ENCODE measurements at places on chromosomes 7 and 10.

DNA sequence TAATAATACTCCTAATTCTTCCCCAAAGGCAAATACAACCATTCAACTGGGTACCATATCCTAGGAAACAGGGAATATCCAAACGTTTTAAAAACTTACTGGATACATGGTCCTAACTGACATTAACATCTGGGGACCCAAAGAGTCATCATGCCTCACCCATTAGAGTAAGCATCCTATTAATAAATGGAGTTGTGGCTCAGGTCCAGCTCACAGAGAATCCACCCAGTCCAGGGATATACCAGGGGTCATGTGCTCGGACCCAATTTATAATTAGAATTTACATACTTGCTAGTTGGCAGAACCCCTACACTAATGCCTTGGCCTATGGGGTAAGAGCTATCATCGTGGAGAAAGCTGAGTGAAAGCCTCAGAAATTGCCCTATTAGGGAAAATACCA lies 670.0 kb downstream of the XPNPEP1 start:
- DNase-seq: no peak

- no peak for DNase-seq
Observed at GRCh38 chr7:144628176-144628575, 207.7 kb downstream of the TPK1 start.

DNA sequence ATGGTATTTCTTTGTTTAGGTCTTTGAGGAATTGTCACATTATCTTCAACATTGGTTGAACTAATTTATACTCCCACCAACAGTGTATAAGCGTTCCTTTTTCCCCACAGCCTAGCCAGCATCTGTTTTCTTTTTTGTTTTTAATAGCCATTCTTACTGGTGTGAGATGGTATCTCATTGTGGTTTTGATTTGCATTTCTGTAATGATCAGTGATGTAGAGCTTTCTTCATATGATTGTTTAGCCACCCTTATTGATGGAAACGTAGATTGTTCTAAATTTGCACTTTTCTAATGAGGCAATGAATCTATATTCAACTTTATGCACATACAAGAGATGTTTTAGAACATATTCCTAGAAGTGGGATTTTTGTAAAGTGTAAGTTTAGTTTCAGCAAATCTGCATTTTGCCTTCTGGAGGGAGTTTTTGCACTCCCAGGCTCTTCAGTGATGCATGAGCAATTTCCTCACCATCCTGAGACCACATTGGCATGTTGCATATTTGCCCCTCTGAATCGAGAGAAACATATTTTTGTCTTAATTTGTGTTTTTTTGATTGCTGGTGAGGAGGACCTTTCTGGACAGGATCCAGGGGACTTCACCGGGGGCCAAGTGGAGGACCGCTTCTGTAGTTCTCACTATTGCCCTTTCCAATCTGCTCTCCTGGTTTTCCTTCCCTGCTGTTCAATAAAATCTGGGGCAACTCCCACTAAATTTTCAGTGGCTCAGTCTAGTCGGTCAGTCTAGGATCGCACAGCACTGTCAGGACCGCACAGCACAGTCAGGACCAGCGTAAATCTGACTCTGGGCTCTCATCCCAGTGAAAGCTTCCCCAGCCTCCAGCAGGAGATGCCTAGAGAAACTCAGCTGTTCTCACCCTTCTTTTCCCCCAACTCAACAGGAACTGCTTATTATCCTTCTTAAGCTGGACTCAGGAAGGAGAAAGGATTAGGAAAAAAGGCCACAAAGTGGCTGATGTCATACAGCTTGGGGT lies 157.0 kb downstream of the PTPN20 start:
- no peak for DNase-seq

GRCh38 chr7:115009139-115009538 lies 87.2 kb downstream of the MDFIC start:
- DNase-seq: no peak

Data from Panc1 (cell line).